CD4-positive, alpha-beta T cell treated with Interleukin-2 at 100 ng/mL for 4 hours (primary cell): ENCODE measurements at places on chromosomes 4 and X.

DNA sequence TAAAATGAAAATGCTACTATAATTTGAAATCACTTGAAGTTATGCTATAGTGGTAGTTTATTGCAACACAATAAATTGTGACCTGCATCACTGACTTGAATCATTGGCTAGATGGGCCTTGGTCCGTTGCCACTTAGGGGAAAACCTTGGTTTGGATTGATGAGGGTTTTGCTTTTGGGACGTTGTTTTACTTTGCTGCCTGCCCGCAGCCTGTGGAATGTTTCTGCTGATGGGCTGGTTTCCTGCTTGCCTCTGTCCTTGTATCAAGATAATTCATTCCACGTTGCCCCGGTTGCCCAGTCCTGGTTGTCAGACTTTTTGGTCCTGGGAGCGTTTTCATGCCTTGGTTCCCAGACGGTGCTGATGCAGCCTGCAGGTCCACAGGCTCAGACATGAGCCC, 18.3 kb downstream of the HADH start:
- no peak for DNase-seq

DNA sequence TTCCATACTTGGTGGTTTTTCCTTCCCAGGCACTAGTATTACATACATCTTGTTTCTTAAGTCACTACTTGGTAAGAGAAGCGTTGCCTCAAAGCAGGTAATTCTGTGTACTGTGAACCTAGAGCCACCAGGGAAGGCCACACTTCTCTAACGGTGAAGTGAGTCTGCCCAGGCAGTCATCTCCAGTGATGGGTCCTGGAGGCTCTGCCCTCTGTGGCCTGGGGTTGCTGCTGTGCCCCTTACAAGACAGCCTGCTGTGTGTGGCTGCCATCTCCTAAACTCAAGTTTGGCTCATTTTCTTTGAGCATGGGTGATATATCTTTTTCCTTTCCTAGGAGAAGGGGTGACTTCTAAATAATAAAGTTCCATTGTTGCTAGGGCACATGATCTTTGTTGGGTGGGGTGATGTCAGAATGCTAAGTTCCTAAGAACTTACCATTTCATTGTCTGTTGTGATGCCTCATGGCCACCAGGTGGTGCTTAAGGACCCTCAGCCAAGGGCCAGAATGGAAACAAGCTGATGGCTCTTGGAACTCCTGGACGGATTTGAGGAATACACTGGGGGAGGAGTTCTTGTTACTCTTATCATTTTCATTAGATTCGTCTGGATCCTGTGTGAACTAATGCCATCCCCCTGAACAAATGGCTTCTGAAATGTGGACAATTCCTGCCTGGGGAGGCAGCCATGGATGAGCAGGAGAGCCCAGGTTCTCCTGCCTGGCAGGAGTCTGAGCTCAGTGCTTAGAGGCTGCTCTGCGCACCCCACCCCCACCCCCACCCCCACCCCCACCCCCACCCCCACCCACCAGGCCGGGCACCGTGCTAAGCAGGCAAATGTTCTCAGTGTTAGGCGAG, 41.1 kb upstream of the WDR1 start:
- DNase-seq, result peak; percentile 46

DNA sequence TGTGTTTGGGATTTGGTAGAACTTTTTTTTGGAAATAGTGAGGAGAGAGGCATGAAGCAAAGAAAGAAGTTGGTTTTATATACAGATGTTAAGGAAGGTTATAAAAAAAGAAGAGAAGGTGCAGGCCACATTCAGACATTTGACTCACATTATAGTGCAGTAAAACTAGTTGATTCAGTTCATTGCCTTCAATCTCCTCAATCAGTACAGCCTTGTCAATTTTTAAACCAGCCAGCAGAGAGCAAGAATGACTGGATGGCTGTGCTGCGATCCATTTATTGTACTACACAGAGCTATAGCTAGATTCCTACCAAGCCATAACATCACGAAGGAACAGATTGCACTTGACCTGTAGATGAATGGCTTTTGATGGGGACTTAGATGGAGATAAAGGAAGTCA, 79.7 kb upstream of the LSM6 start:
- DNase-seq, result no peak

GRCh38 chr4:77695774-77696173, 90.2 kb downstream of the CXCL13 start:
- no peak for DNase-seq

- DNase-seq, result no peak
These were observed 38.5 kb upstream of the IQSEC2 start for GRCh38 chrX:53319614-53320542.

DNA sequence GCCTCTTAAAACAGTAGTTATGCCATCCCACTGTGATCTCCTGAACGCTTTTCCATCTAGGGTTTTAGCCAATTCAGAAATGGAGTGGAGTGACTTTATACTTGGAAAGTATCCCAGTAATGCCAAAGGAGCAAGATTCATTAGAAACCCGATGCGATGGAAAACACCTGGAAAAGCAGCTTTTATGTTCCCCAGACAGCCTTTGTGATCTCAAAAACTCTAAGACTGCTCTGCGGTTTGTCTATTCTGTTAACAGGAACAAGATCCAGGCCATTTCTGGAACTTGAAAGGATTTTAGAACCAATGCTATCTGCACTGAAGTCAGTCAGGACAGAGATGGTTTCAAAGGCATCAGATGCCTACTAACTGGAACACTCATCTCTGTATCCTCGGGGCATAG, 145.1 kb downstream of the APBB2 start:
- DNase-seq, result no peak

GRCh38 chrX:11528623-11529022, 137.1 kb downstream of the ARHGAP6 start:
- DNase-seq, result no peak

DNA sequence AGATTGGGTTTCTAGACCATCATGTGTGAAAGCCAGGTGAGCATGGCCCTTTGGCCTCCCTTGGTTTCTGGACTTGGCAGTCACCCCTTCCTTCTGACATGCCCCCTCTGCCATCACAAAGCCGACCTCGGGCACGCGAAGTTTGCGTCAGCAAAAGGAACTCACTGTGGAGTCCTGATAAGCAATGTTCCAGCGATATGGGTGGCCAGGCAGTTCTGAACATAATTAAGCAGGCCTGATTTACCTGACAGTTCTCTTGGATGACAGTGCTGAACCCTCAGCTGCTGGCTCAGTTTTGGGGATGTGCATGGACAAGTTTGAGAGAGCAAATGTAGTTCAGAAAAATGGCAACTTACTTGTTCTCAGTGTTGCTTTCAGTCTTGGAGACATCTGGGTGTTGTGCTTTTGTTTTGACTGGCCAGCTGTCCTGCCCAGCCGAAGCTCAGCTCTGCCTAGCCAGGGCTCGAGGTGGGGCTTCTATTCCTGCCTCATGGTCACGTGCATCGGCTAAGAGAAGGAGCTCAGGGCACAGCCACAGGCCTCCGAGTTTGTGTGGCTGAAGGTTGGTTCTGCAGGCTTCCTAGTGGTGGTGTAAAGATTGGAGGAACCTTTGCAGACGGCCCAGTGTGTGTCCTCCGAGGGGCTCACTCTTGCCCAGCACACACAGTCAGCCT, 78.3 kb downstream of the CLDN34 start:
- no peak for DNase-seq

- DNase-seq, result no peak
These were observed 407.3 kb downstream of the PCDH18 start for GRCh38 chr4:137125011-137125410.

GRCh38 chr4:100240008-100240407, 49.7 kb upstream of the DDIT4L start:
- no peak for DNase-seq

DNA sequence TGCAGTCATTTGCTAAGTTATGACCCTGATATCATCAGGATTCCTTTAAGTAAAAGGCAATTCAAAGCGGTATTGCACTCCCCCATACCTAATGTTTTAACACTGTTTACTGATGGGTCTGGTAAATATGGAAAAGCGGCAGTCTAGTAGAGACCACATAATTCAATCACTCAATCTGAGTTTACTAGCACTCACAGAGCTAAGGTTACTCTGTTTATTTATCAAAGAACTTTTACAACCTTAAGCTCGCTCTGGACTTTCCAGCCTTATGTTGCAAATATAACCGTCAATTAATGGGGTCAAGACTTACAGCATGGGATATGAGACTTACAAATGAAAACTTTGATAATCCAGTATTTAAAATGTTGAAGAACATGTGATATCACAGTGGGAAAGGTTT, 124.5 kb upstream of the ZCCHC13 start:
- no peak for DNase-seq

GRCh38 chr4:40789031-40789430, 39.3 kb downstream of the NSUN7 start:
- DNase-seq, result no peak

- no peak for DNase-seq
These were observed 34.4 kb upstream of the CCNG2 start for GRCh38 chr4:77122656-77123055.

GRCh38 chrX:10619425-10620046, 849 bp downstream of the MID1 start:
- no peak for DNase-seq

DNA sequence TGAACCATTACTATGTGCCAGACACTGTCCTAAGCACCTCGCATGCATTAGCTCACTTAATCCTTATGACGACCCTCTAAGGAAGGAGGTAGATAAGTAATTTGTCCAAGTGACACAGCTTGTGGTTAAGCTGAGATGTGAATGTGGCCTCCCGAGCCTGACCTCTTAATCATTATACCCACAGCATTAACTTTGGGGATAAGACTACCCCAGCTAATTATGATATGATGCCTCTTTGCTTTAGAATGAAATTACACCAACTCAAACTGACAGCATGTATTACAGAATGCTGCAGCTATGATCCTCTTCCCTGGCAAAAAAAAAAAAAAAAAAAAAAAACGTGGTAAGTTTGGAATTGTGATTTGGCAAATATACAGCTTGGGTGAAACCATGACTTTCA, 53.5 kb downstream of the APBB2 start:
- no peak for DNase-seq

GRCh38 chrX:47831788-47832187, 4.9 kb upstream of the ZNF81 start:
- peak; percentile 63 for DNase-seq

- no peak for DNase-seq
These were observed 8.1 kb upstream of the TBC1D1 start for GRCh38 chr4:37882665-37883296.

DNA sequence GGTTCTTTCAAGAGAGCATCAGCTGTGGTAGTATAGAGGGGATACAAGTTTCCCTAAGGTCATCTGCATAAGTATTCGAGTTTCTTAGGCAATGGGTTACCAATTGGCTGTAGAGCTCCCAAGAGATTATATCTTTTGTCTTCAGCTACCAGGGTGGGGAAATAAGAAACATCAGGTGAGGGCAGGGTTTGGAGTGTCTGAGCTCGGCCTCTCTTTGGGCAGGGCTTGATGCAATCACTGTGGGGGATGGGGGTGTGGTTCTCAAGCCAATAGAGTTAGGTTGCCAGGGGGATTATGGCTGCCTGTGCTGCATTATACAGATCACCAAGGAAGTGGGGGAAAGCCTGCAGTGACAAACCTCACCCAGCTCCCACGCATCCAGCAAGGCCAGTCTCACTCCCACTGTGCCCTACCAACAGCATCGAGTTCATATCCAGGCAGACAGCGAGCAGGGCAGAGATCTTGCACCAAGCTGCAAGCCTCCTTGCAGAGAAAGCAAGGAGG, 172.1 kb upstream of the MAGEE2 start:
- DNase-seq, result no peak

DNA sequence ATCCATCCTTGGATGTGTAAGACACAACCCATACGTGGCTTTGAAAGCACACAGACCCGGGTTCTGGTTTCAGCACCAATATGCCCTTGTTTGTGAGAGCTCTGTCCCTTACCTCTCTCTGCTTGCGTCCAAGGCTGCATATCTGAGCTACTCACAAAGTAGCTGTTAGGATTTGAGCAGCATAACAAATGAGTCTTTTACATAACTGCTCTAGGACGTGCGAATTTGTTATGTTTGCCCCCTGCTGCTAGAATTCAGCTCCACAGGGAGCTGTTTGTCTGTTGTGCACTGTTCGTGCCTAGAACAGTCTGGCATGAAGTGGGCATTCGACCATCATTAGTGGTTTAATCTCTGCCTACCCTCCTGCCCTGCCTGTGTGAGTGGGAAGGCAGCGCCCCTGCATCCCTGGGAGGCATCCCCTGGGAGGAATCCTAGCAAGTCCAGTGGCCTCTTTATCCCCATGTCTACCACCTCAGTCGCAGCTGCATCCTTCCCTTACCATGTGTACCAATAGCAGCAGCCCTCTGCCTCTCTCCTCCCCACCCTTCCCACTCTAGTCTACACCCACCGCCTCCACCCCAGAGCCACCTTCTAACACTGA, 42.1 kb downstream of the SLC2A9 start:
- no peak for DNase-seq

GRCh38 chr4:179447308-179447707, 2005.1 kb upstream of the AGA start:
- DNase-seq, result no peak

- no peak for DNase-seq
These were observed 61.4 kb upstream of the LGI2 start for GRCh38 chr4:25092139-25092538.

- no peak for DNase-seq
These were observed 16.3 kb upstream of the PDK3 start for GRCh38 chrX:24448762-24449250.

DNA sequence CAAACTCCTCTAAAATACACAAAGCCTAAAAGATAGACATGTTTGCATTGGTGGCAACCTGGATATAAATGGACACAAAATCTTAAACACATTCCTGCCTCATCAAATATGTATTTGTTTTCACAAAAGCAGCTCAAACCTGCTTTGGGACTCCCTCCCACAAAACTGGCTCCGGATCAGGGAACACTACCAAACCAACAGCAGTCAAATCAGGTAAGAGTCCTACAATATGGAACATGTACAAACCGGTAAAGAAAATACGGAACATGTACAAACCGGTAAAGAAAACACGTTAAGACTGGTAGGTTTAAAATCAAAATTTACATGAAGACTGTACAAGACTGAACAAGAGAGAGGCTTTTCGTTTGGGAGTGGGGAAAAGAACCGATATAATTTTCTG, 4.3 kb downstream of the AMTN start:
- DNase-seq, result no peak

DNA sequence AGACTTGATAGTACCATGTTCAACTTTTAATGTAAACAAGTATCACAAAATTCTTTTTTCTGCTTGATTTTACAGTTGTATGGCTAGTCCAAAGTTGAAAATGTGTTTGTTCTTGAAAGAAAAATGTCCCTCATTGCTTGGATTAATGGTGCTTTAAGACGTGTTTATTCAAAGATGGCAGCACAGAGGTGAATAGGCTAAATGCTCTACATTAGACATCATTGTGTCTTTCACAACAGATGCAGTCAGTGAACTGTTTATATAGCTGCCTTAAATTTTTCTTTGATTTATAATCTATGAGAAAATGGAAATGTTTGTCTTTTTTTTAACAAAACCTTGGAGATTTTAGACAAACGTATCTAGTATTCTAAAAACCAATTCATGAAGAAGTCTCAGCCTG, 137.3 kb downstream of the BMPR1B start:
- DNase-seq, result no peak

GRCh38 chr4:1362521-1362920, 15.5 kb downstream of the UVSSA start:
- DNase-seq, result no peak

GRCh38 chr4:150381609-150382008, 200.3 kb upstream of the MAB21L2 start:
- no peak for DNase-seq
